ENCODE measurements at places on chromosomes 1 and 21.
A peak's percentile ranks its signal among the peaks of the same experiment; 100 is the strongest.

DNA sequence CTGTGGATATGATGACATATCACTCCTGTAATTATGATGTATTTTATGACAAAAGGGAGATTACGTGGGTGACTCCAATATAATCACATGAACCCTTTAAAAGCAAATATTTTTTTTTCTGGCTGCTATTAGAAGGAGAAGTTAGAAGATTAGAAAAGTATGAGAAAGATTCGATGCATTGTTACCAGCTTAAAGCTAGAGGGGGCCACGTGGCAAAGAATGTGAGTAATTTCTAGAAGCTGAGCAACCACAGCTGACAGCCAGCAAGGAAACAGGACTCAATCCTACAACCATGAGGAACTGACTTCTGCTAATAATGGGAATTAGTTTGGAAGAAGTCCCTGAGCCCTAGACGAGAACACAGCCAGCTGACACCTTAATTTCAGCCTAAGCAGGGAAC is 56.3 kb upstream of the C1orf87 start:
- DNase-seq = no peak

- DNase-seq = no peak
Observed at GRCh38 chr21:38205940-38206339, 50.9 kb upstream of the KCNJ15 start.

GRCh38 chr1:229661022-229661877 is 35.2 kb downstream of the URB2 start:
- DNase-seq = peak; percentile 53

GRCh38 chr1:30185809-30186208 is 537.6 kb downstream of the MATN1 start:
- DNase-seq = no peak

- peak; percentile 58 for DNase-seq
Observed at GRCh38 chr1:47755101-47755990, 241.8 kb downstream of the TRABD2B start.
